ENCODE measurements at places on chromosomes 12 and 14.

- DNase-seq = no peak
Measured at GRCh38 chr14:25032092-25032784, 17.7 kb downstream of the STXBP6 start.

- no peak for DNase-seq
Measured at GRCh38 chr14:39442293-39442692, 10.1 kb upstream of the FBXO33 start.

DNA sequence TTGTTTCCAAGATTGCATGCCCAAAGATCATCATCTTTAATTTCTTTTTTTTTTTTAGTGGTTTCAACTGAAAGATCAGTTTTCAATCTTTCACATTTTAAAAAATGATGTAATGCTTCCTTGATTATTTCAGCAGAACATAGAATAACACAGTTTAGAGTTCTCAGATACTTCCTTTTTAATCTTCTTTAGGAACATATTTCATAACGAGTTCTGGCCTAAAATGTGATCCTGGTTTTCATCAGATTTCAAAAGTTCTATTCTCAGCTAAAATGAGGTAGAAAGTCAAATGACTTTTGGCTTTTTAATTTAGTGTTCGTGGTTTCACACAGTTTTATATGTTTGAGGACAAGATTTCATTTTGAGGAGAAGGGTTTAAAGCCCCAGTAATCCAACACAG is 40.0 kb upstream of the NR1H4 start:
- no peak for DNase-seq

GRCh38 chr14:104316121-104316722 is 177.8 kb downstream of the KIF26A start:
- DNase-seq = no peak

DNA sequence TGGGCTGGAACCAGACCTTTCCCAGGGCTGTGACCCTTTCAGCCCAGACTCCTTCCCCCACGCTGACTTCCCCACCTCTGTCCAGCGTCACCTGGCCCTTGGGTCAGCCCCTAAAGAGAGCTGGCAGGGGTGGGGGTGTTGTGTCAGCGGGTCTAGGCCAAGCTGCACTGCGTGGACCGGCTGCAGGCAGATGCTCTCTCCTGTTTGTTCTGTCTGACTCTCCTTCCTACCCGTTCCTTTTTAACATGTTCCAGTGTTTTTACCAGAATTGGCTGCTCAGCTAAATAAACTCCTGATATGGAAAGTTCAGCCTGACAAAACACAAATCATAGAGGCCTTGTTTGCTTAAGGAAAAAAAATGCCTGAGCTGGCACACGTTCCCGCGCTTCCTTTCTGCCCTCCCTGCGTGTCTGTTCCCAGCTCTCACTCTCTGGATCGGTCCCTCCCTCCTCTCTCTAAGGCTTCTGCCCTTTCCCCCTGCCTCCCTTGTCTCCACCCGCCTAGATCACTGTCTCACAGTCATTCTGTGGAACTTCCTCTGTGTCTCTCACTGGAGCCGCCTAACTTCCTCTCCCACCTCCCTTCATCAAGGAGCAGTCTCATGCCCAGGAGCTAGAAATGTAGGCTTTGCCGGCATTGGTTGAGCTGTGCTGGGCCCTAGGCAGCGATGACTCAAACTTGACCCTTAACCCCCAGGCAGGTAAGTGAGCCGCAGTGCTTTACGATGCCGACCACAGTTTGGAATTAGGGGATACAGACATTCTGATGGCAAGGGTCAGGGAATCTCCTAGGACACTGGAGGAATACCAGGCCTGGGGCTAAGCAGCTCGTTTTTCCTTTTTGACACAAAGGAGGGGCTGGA is 15.5 kb upstream of the MLXIP start:
- no peak for DNase-seq
